ENCODE measurements at places on chromosomes 5 and 9. TPM values are rescaled to one million over a fixed set of nuclear protein-coding genes. Genes with fewer than 3 reads are reported as not detected.

GRCh38 chr9:99606296-99606695, 215.4 kb upstream of the NR4A3 start:
- H3K4me3 ChIP-seq = no peak overlapping the region
- no peak overlapping the region for H3K27ac ChIP-seq
- peaks cover 10% of the 10 kb centered on the region for H3K4me1 ChIP-seq
- no peaks in the 10 kb centered on the region for H3K36me3 ChIP-seq
- H3K27me3 ChIP-seq = peaks cover 19% of the 10 kb centered on the region
- no peak for DNase-seq

C9orf152 gene
- total RNA-seq = not detected

- H3K36me3 ChIP-seq = no peaks in the 10 kb centered on the region
- peaks cover 50% of the 10 kb centered on the region for H3K27me3 ChIP-seq
- no peak overlapping the region for H3K4me3 ChIP-seq
- H3K27ac ChIP-seq = no peak overlapping the region
- no peak for DNase-seq
These were observed 451.4 kb downstream of the ZSWIM6 start for GRCh38 chr5:61783481-61783880.

DNA sequence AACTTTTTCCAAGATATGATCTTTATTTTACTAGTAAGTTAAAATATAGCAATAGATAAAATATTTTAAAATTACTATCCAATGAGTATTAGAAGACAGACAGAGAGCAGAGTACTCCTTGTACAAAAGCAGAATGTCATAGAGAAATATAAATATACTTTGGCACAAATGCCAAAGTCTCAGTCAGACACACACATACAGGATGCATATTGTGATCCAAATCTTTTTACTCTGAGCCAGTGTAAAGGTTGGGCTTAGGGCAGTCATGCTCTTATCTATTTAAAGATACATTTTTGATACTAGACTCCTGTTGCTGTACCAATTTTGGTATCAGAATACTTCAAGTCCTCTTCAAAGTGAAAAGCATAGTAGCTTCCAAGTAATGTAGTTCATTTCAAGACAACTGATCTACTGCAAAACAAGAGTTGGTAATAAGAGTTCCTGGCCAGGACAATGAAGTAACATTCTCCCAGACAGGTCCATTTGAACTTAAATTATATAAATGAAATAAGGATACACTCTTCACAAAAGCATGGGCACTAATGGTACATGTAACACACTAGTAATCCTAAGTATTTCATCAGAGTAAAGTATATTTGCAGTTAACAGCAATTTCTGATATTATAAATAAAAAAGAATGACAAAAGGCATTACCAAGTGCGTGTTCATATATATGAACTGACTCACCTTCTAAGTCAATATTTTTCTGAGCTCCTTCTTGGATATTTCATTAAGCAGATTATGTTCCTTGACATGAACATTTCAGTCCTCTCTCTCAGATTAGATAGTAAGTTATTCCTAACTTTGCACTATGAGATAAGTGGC, 10.5 kb downstream of the PFDN1 start:
- H3K36me3 ChIP-seq = no peaks in the 10 kb centered on the region
- H3K27me3 ChIP-seq = no peaks in the 10 kb centered on the region
- H3K4me1 ChIP-seq = peaks cover 57% of the 10 kb centered on the region
- DNase-seq = no peak
- no peak overlapping the region for H3K4me3 ChIP-seq

DNA sequence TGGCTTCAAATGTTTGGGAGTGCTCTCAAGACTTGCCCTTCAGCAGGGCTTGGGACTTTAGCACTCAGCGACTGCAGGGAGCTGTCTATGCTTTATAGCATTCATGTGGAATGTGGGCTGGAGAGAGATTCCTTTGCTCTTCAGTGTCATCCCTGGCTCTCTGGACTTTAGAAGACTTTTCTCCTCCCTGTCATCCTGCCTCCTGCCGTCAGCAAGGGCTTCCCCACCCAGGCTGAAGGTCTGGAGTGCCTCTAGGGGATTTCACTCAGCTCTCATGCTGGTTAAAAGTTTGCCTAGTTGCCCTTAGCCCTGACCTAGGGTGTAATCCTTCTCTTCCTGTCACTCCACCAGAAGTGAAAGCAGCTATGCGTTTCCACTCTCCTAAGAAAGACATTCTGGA, 210.9 kb downstream of the FRMD3 start:
- H3K27me3 ChIP-seq = peaks cover 6% of the 10 kb centered on the region
- H3K4me1 ChIP-seq = no peaks in the 10 kb centered on the region
- no peak overlapping the region for H3K4me3 ChIP-seq
- H3K27ac ChIP-seq = no peak overlapping the region

SLC1A1 gene
- total RNA-seq = 6.8 TPM

DNA sequence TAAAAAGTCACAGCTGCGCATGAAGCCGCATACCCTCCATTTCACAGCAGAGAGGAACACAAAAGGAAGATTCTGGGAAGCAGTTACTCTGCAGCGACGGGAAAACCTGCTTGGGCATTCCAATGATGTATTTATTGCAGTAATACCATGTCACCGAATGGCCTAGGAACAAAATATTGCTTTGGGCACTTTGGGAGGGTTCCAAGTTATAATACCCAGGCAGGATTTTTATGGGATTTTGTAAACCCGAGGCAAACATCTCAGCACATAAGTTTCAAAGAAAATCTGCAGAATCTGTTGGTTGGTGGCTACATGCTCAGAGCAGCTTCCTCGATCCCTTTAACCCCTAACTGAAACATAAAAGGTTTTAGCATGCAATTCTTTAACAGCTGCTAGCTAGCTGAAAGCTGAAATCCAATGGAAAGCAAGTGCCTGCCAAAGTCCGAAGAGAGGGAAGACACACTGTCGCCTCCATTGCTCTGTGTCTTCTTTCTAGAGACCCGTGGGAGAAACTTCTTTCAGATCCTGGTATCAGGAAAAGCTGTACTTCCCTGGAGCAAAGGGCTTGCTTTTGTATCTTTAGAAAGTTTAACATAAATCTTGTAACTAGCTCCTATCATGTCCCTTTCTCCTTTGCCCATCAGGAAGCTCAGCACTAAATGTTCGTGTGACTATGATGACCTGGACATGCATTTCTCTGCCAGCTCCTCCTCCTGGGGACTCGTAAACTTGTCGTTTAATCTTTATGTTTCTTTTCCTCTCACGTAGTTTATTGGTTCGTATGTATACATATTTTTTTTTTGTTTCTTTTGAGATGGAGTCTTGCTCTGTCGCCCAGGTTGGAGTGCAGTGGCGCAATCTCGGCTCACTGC, 195.0 kb downstream of the MAPKAP1 start:
- no peak for DNase-seq
- H3K36me3 ChIP-seq = peaks cover 2% of the 10 kb centered on the region
- no peaks in the 10 kb centered on the region for H3K27me3 ChIP-seq
- H3K4me3 ChIP-seq = no peak overlapping the region
- H3K4me1 ChIP-seq = peaks cover 39% of the 10 kb centered on the region

- no peaks in the 10 kb centered on the region for H3K36me3 ChIP-seq
- no peaks in the 10 kb centered on the region for H3K27me3 ChIP-seq
- no peak overlapping the region for H3K27ac ChIP-seq
- no peak for DNase-seq
- peaks cover 11% of the 10 kb centered on the region for H3K4me1 ChIP-seq
These were observed 648.3 kb upstream of the ZNF608 start for GRCh38 chr5:125394661-125395280.

SLC34A3 gene
- not detected for total RNA-seq

SEMA5A gene
- 189 TPM for total RNA-seq

DNA sequence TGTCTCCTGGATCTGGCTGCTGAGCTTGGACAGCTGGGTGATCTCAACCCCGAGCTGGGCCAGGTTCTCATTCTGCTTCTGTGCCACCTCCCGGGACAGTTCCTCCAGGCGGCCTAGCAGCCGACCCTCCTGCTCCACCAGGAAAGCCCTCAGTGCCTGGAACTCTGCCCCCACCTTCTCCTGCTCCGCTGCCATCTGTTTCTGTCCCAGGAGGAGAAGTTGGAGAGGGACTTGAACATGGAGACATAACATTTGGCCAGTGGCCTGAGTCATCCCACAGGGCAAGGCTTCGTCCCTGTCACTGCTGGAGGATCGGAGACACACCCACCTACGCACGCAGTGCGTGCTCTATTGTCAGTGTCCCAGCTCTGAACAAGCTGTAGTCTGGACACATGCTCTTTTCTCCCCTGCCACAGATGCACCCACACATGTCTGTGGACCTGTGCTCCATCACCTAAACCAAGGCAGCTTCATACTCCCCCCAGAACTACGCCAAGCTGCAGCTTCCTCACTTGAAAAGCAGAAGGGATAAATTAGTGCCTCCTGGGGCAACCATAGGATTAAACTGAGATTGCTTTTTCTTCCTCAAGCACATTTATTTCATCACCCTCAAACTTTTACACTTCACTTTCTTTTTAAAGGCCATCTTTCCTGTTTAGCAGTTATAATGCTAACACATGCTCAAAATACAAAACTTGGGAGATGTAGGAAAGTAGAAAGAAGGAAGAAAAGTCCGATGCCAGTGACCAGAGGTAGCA, 4.9 kb downstream of the TRIM7 start:
- H3K27me3 ChIP-seq = no peaks in the 10 kb centered on the region
- peaks cover 11% of the 10 kb centered on the region for H3K4me1 ChIP-seq
- H3K27ac ChIP-seq = no peak overlapping the region

- H3K27me3 ChIP-seq = peaks cover 4% of the 10 kb centered on the region
- no peaks in the 10 kb centered on the region for H3K4me1 ChIP-seq
- no peaks in the 10 kb centered on the region for H3K36me3 ChIP-seq
- no peak for DNase-seq
- no peak overlapping the region for H3K27ac ChIP-seq
These were observed 397.9 kb upstream of the PIK3R1 start for GRCh38 chr5:67817652-67818051.
